ENCODE measurements at places on chromosomes 2 and 18.
A peak's percentile ranks its signal among the peaks of the same experiment; 100 is the strongest.

DNA sequence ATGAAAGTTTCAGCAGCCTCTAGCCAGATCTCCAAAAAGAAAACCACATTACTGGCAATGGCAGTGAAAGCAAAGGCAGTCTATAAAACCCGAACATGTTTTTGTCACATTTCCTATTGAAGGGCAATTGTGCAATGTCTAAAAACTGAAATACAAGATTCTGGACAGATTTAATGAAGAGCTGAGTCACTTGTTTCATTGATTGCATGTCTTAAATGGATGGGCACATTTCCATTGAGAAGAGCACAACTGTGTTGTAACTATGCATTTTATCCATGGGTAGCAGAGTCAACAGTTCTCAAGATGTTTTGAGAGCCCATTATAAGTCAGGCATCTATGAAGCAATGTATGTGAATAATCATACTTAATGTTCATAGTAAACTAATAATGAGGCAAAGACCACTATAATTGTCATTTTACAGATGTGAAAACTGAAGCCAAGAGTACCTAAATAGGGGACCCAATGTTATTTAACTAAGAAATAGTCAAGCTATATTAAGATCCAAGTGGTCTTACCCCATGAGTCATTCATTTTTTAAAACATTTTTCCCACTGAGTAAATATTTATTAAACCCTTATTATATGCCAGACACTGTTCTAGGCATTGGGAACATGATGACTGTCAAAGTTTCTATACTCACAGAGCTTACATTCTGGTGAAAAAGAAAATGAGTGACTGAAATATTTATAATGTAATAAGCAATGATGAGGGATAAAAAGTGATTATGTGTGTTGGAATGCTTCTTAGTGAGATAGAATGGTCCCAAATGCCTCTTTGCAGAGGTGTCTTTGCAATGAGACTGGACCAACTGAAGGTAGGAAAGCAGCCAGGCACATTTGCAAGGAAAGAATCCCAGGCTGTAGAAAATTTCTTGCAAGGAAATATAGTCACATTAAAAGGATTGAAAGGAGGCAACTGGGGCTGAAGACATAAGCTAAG is 818.9 kb upstream of the ACVR2A start:
- no peak for DNase-seq

DNA sequence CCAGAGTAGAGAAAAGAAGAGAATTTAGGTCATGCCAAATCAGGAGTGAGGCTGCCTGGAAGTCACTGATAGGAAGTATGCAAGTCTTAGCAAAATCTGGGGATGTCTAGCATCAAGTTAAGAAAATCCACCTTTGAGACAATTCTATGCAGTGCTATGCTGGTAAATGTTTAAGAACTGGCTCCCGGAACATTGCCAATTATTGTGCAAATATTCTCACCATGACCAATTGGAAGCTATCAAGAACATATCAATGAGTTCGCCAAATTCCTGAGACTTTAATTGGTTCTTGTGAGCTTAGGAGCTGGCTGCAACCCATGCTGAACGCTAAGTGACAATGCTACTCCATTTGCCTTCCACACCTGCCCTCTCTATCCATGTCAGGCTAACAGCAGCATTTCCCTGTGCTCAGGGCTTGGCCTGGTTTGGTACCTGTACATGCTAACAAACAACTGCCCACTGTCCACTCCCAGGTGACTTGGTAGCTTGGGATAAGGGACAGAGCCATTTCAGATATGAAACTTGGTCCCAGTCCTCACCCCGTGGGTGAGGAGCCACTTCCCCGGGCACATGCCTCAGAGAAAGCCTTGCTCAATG is 172.9 kb upstream of the KLHL29 start:
- no peak for DNase-seq

DNA sequence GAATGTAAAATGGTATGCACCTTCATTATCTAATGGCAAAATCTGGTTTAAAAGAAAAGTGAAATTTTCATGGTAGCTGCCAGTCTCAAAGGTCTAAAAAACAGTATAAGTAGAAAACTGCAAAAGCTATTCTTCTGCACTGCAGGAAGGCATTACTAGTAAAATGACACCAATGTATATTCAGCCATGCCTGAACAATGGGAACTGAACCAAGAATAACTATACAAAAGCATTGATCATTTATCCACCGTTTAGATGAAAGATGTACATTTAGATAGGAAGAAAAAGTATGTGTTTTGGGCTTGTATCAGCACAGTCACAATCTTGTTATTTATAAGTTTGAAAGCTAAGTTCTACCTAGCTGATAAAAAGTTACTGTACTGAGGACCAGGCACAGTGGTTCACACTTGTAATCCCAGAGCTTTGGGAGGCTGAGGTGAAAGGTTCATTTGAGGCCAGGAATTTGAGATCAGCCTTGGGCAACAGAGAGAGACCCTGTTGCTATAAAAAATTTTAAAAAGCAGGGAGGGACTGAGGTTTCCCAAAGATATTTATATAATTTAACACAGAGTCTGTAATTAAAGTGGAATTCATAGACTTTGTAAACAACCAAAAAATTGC is 163.1 kb upstream of the WDSUB1 start:
- no peak for DNase-seq

DNA sequence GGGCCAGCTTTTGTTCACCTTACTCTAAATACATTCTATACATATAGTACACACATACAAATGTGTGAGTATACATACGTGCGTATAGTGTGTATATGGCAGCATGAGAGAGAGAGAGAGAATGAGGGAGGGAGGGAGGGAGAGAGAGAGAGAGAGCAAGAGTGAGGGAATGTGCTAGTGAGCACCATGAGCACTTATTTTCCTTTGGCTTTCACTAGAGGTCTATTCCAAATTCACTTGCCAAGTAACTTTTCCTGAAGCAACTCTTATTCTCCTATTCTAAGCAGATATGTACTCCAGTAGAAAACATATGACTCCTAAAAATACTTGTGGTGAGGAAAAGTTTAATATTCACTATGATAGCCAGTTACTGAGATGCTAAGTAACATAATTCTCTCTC is 85.7 kb downstream of the COBLL1 start:
- no peak for DNase-seq

- no peak for DNase-seq
These were observed 228.6 kb upstream of the PXDN start for GRCh38 chr2:1972948-1973347.

GRCh38 chr2:45577441-45577840 is 33.6 kb downstream of the SRBD1 start:
- DNase-seq: no peak

- DNase-seq: peak; percentile 74
These were observed 1.9 kb downstream of the TLX2 start for GRCh38 chr2:74515981-74516633.

DNA sequence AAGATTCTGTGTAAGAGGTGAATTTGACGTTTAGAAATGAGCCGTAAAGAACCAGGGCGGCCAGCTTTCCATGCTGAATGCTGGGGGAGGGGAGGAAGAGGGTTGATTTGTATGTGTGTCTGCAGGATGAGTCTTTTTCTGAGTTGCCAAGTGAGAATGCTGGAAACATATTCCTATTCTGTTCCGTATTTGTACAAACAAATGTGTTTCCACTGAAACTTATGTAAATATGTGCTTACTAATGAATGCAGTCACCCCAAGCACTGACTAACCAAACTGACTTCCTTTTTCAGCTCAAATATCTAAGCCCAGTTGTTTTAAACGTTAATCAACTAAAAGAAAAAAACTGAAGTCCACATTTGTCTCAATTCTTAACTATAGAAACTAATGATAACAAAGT is 74.9 kb upstream of the APCDD1 start:
- DNase-seq: no peak

GRCh38 chr18:53753601-53754000 is 470.9 kb downstream of the MBD2 start:
- no peak for DNase-seq

GRCh38 chr2:95333888-95334338 is 36.8 kb downstream of the KCNIP3 start:
- DNase-seq: no peak

DNA sequence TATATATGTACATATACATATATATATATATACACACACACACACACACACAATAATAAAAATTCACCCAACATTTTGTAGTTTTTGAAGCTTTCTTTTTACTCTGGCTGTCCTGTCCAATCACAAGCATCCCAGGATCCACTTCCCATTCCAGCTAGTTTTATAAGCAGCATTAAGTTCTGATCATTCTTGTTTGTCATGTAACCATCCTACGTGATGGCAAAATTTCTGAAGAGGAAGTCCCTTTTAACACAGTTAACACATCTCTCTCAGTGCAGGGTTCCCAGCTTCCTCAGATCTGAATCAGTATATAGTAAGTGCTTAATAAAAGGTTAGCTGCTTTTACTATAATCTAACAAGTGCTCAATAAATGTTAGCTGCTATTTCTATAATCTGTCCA is 26.4 kb downstream of the MYOM1 start:
- no peak for DNase-seq

DNA sequence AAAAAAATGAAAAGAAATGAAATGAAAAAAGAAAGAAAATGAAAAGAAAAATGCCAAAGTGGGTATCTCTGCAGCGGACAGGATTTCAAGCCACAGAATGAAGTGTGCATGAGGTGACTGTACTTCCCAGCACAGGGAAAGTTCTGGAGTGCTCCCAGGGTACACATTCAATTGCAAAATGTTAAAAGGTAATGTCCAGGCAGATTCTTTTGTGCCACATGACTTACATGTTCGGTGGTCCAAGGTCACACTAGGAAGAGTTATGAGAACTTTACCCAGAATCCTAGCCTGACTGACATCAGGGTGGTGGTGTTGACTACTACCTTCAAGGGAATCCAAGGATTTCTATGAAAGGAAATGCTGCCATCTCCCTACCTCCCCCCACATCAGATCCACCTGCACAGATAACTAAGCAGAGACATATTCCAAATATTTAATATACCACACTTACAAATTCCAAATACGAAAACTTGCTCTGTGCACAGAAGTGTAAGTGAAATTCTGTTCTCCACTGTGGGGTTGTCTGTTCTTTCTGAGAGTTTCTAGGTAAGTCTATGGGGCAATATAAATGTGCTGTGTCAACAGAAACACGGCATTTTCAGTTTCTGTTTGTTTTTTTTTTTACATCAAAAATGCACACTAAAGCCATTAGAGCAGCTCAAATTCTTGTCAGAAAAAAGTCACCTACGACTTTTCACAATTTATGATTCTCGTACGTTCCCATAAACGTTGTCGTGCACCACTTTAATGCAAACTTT is 56.6 kb downstream of the CABYR start:
- DNase-seq: no peak

DNA sequence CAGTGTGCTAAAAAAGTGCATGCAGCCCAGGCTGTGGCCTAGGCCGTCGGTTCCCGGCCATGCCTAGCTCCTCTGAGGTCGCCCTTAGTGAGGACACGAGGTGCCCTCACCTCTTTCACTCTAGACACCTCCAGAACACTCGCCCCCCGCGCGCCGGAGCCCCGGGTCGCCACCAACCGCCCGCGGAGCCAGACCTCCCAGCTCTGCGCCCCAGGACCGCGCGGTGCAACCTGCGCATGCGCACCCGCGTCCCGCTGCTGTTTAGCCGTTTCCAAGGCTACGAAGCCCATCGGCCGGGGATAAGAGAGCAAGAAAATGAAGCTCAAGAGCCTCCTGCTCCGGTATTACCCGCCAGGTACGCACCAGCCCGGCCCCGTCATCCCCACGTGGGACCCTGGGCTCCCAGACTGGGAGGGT is at the start of gene DAW1:
Gene DAW1, plus strand, starts transcription at position 257 of the 417 bp plus-strand sequence. Its CDS starts 59 bp downstream, at position 316.
- DNase-seq: no peak

Measured in stimulated activated CD4-positive, alpha-beta T cell treated with anti-CD3 and anti-CD28 coated beads, Interleukin-1b, Interleukin-23, amount 100 ng/mL, for 1 hour (primary cell).